Activated T-helper 2 cell treated with anti-CD3 and anti-CD28 coated beads, Interferon-gamma antibody, Interleukin-2, Interleukin-4, amounts not matched to agents 10 μg/mL and 5 μg/mL and 100 μg/mL, durations not matched to agents 14 hours and 24 hours and 36 hours (primary cell): ENCODE measurements at places on chromosomes 12 and 14. TPM values are rescaled to one million over a fixed set of nuclear protein-coding genes. Genes with fewer than 3 reads are reported as not detected.

Gene PLBD1
- total RNA-seq, result not detected in 2 replicates

DNA sequence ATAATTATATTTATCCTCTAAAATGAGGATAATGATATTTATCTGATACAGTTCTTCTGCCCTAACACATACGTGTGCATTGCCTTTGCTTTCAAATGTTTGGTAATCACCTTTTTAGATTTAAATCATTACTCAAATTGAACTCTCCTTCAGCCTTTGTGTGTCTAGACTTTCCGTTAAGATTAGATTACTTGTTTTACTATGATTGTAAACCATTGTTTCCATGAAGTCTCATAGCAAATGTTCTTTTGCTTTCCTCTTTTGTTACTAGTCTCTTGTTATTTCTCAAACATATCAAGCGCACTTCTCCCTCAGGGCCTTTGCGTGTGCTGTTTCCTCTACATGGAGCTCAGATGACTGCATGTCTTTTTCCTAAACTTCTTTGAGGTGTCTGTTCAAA is 63.7 kb downstream of the ETV6 start:
- H3K27ac ChIP-seq, result peak overlapping the region; percentile 52
- no peak for DNase-seq
- H3K27me3 ChIP-seq, result no peaks in the 10 kb centered on the region
- peaks cover 47% of the 10 kb centered on the region for H3K4me1 ChIP-seq
- no peak overlapping the region for H3K4me3 ChIP-seq
- H3K36me3 ChIP-seq, result peaks cover 43% of the 10 kb centered on the region

- no peak overlapping the region for H3K4me3 ChIP-seq
These were observed 329.1 kb upstream of the FKBP4 start for GRCh38 chr12:2465681-2466080.

GRCh38 chr12:15278816-15279658 is 43.3 kb upstream of the PTPRO start:
- H3K4me1 ChIP-seq, result peaks cover 6% of the 10 kb centered on the region
- H3K27me3 ChIP-seq, result peaks cover 10% of the 10 kb centered on the region
- no peak overlapping the region for H3K4me3 ChIP-seq
- DNase-seq, result no peak
- H3K36me3 ChIP-seq, result no peaks in the 10 kb centered on the region
- no peak overlapping the region for H3K27ac ChIP-seq

DNA sequence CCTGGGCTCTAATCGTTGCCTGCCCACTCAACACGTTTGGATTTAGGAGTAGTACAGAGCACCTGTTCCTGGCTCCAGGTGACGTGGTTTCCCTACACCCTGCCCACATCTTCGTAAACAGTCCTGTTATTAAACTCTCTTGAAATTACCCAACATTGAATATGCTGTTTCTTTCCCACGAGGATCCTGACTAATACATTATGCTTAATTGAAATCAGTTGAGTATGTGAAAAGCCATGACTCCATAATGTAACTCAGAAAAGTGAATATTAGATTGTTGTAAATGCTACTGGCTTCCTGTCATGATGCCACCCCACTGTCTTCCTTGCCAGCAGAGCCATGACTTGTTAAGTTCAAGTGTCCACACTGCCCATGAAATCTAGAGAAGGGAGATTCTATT is 21.6 kb downstream of the AK7 start:
- no peaks in the 10 kb centered on the region for H3K27me3 ChIP-seq
- H3K4me1 ChIP-seq, result no peaks in the 10 kb centered on the region
- DNase-seq, result no peak
- H3K36me3 ChIP-seq, result no peaks in the 10 kb centered on the region

GRCh38 chr12:3538466-3539030 is 47.5 kb downstream of the PRMT8 start:
- H3K27me3 ChIP-seq, result no peaks in the 10 kb centered on the region
- H3K4me3 ChIP-seq, result no peak overlapping the region
- H3K27ac ChIP-seq, result no peak overlapping the region
- no peaks in the 10 kb centered on the region for H3K36me3 ChIP-seq
- no peak for DNase-seq
- H3K4me1 ChIP-seq, result no peaks in the 10 kb centered on the region
